ENCODE measurements at places on chromosomes 13 and 19.

GRCh38 chr13:64529874-64530485 is 2700.2 kb downstream of the PCDH9 start:
- no peak for DNase-seq

- DNase-seq = no peak
Observed at GRCh38 chr13:60032851-60033250, 130.9 kb downstream of the DIAPH3 start.

GRCh38 chr19:1984357-1984756 is 31.2 kb downstream of the BTBD2 start:
- DNase-seq = no peak

- peak; percentile 90 for DNase-seq
Observed at GRCh38 chr13:32315238-32316027, at the start of the genes BRCA2 and ZAR1L. TSS of gene BRCA2 (plus strand) at chr13:32315508. CDS start at chr13:32316461, 953 bp downstream. TSS of gene ZAR1L (minus strand) at chr13:32315363. CDS start at chr13:32311925, 3,438 bp downstream.

DNA sequence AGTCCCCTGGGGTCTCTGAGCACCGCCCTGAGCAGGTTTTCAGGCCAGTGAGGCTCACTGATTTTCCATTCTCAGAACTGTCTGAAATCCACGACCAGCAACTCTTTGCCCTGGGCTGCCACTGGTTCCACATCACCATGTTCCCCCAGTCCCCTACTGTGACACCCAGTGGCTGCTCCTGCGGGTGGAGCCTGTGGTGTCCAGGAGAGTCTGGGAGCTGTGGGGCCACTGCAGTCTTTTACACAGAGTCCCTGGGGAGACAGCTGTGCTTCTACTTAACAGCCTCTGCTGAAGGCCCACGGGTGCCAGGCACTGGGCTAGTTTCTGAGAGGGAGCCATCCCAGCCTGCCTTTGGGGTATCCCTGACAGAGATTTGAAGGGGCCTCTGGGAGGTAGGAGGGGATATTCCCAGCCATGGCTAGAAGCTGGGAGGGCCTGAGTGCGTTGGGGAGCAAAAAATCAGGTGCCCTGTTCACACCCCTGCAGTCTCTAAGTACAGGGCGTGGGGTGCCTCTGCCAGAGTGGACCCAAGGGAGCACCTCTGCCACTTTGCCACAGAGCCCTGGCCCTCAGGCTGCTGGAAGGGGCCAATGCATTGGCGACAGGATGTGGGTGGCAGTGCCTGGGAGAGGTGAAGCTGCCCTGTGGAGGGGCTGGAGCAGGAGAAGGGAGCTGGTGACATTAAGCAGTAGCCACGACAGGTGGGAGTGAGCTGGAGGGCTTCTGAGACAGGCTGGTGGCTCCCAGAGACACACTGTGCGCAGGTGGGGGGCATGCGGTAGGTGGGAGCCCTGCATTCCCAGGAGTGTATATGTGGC is 200.2 kb upstream of the ZNF536 start:
- no peak for DNase-seq

- peak; percentile 32 for DNase-seq
Observed at GRCh38 chr19:46428239-46429135, at the start of gene PNMA8C. TSS of gene PNMA8C (minus strand) at chr19:46428936. CDS start at chr19:46428359, 577 bp downstream.

DNA sequence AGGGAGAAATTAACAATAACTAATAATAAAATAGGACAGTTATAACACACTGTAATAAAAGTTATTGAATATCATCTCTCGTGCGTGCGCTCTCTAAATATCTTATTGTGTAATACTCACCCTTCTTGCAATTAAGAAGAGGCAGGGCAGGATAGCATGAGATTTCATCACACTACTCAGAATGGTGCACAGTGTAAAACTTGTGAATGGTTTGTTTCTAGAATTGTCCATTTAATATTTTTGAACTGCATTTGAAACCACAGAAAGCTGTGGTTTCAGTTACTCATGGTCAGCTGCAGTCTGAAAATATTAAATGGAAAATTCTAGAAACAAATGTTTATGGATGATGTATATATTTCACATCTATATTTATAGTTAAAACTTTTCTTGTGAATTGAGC is 161.1 kb downstream of the DCT start:
- DNase-seq = no peak

- DNase-seq = no peak
Observed at GRCh38 chr13:99064624-99065234, 86.9 kb upstream of the DOCK9 start.

- no peak for DNase-seq
Observed at GRCh38 chr19:28680111-28680510, 532.8 kb downstream of the UQCRFS1 start.

Data from activated naive CD4-positive, alpha-beta T cell treated with Interleukin-2 at 50 U/mL for 16 hours (primary cell).